ENCODE measurements at places on chromosomes 7 and 10. TPM values are rescaled to one million over a fixed set of nuclear protein-coding genes. Genes with fewer than 3 reads are reported as not detected.

The GJC3 gene
- polyA plus RNA-seq = not detected

GRCh38 chr7:124723012-124723411 is 42.6 kb downstream of the GPR37 start:
- DNase-seq = no peak

DNA sequence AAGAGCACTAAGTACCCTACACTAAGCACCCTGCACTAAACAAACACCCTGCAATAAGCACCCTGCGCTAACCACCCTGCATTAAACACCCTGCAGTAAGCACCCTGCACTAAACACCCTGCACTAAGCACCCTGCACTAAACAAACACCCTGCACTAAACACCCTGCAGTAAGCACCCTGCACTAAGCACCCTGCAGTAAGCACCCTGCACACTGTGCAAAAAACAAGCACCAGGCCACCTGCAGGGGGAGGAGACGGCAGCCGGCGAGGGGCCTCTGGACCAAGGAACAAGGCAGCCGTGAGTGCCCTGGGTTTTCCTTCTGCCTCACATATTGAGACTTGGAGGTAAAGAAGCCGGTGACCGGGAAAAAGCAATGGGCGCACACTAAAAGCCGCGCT is 30.2 kb downstream of the KNDC1 start:
- no peak for DNase-seq

DNA sequence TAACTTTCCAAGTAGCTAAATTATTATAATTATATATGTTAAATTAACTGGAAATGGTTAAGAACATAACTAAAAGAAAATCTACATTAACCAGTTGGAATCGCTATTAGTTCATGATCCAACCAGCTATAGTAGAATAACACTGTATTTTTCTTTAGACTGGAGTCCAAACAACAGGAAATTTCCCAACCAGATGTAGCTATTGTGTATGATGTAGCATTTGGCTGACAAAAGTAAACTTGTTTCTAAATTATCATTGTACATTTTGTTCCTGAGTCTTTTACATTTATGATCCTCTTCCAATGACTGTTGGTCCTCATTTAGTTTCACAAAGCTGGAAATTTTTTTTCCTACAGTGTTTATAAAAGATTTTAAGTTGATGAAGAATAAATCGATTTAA is 62.1 kb downstream of the PAPSS2 start:
- no peak for DNase-seq

- no peak for DNase-seq
Observed at GRCh38 chr7:133742709-133743538, 384.2 kb upstream of the LRGUK start.

The HOXA10 gene
- polyA plus RNA-seq = 0.47 TPM

The CRHR2 gene
- not detected for polyA plus RNA-seq

DNA sequence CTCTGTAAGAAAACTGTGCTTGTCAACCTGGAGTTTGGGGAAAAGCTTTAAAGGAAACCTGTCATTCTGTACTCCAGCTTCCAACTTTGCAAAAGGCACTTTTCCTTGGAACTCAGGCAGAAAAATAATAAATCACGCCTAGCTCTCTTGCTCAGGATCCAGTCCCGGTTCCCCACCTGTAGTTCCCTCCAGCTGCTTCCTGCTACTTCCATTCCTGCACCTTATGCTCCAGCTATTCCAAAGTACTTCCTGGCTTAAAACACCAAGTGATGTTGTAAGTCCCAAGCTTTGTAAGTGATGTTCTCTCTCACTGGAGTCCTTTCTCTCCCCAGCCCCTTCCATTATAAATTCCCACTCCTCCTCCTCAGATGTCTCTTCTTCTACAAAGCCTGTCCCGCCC is 98.6 kb downstream of the GRM8 start:
- no peak for DNase-seq

The GBX1 gene
- polyA plus RNA-seq = not detected

- DNase-seq = no peak
Observed at GRCh38 chr7:78924581-78924980, 528.9 kb downstream of the MAGI2 start.

GRCh38 chr7:150788474-150789269 is 11.5 kb downstream of the TMEM176B start:
- DNase-seq = no peak

GRCh38 chr10:5892007-5892406 is 2.0 kb downstream of the FBH1 start:
- DNase-seq = no peak

DNA sequence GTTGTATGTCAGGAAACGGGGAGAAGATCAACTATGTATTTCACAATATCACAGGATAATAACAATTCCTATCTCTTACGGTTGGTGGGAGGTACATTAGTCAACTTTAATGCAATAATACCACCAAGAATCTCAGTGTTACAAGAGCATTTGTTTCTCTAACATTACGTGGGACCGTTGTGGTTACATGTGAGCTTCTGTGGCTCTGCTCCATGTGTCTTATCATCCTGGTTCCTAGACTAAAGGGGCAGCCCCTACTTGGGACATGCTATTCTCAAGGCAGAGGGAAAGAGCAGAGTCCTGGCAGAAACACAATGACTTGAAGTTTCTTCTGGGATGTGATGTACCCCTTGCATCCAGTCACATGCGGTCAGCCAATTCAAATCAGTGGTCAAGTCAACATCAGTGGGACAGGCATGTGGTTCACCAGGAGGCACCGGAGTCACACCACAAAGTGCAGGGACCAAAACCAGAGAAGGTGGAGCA is 2.5 kb upstream of the ZNF22 start:
- no peak for DNase-seq

- no peak for DNase-seq
Observed at GRCh38 chr7:112297681-112298080, 91.2 kb downstream of the ZNF277 start.

The OR9A2 gene
- not detected for polyA plus RNA-seq

DNA sequence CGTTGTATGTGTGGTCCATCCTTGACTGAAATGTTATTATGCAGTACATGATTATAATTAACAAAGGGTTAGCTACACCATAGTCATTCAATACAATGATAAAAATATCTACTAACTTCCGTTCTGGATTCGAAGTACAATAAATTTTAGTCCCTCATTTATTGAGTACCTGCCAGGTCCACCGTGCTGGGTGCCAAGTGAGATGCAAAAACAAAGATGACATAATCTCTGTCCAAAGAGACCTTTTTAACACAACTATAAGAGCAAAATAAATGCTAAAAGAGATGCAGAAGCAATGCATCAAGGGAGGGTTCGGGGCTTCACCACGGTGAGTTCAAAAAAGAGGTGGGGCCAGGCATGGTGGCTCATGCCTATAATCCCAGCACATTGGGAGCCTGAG is 33.1 kb downstream of the LAMB1 start:
- no peak for DNase-seq

- no peak for DNase-seq
Observed at GRCh38 chr7:151717415-151717814, 159.5 kb downstream of the PRKAG2 start.

DNA sequence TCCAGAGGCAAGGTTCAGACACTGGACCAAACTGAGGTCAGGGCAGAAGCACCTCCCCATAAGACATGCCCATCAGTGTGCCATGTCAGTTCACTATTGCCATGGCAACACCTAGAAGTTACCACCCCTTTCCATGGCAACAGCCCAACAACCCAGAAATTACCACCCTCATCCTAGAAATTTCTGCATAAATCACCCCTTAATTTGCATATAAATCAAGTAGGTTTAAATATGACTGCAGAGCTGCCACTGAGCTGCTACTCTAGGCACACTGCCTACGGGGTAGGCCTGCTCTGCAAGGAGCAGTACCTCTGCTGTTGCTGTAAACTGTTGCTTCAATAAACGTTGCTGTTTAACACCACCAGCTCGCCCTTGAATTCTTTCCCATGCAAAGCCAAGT is 12.7 kb downstream of the STEAP2 start:
- DNase-seq = no peak

GRCh38 chr10:79381804-79382221 is 34.5 kb downstream of the PPIF start:
- peak; percentile 60 for DNase-seq

The AASS gene
- 16.1 TPM for polyA plus RNA-seq

The PRTFDC1 gene
- polyA plus RNA-seq = 46.8 TPM

The STEAP2 gene
- 6.4 TPM for polyA plus RNA-seq

GRCh38 chr10:48576501-48576900 is 28.4 kb downstream of the ARHGAP22 start:
- no peak for DNase-seq

- no peak for DNase-seq
Observed at GRCh38 chr10:114513381-114513792, 109.1 kb upstream of the AFAP1L2 start.

DNA sequence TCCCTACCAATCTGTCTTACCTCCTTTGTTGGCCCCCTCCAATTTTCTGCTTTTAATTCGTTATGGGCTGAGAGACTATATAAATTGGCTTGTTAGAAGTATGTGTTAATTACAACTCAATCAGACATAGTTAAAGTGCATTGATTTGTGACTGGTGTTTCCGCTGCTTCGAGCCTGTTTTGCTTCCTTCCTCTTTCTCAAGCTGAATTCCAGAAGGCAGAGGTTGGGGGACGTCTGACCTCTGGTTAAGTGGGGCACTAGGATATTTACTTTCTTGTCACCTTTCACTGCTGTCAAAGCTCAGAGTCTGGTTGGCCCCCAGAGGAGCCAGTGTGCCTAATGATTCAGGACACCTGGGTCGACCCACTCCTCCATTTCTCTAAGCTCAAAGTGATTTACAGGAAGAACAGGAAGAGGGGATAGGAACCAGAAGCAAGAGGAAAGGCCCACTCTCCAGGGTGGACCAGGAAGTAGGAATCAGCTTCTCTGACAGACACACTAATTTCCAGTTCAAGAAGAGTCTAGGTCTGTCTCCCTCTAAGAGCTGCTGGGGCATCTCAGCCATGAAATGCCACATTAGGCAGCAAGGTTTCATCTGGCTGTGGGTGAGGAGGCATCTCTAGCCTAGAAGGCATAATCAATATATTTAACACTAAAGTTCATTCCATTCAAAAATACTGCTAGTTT is 397.2 kb upstream of the NPVF start:
- no peak for DNase-seq

- no peak for DNase-seq
Observed at GRCh38 chr10:22473044-22473443, 127.7 kb downstream of the SPAG6 start.

DNA sequence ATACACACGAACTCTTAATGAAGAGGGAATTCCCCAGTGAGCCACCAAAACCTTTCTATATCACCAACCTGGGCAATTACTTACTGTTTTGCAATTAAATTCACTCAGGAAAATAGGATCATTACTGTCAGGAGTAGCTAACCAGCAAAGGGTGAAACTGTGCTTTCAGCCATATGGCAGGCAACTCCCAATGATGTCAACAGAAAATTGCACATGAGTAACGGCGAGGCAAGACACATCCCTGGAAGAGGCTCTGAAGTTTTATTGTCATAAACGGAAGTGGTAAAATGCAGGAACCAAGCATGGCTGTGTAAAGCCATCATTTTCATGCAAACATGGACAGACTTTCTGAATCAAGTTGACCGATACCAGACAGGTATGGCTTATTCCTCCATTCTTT is 548.9 kb upstream of the AUTS2 start:
- no peak for DNase-seq

- no peak for DNase-seq
Observed at GRCh38 chr7:30429156-30429530, 49.4 kb downstream of the NOD1 start.

- no peak for DNase-seq
Observed at GRCh38 chr7:101201695-101202602, 1.1 kb upstream of the MOGAT3 start.
